Suppressor macrophage treated with lipopolysaccharide for 4 hours (primary cell): ENCODE measurements at places on chromosomes 5 and 9.

GRCh38 chr5:57613741-57614140 is 131.1 kb upstream of the ACTBL2 start:
- DNase-seq, result no peak

GRCh38 chr5:155114655-155115054 is 101.1 kb downstream of the KIF4B start:
- no peak for DNase-seq

- no peak for DNase-seq
Measured at GRCh38 chr5:93582677-93583438, at the start of gene NR2F1. Gene NR2F1 (plus strand): TSS chr5:93583222. CDS start chr5:93585024, 1,802 bp downstream.

DNA sequence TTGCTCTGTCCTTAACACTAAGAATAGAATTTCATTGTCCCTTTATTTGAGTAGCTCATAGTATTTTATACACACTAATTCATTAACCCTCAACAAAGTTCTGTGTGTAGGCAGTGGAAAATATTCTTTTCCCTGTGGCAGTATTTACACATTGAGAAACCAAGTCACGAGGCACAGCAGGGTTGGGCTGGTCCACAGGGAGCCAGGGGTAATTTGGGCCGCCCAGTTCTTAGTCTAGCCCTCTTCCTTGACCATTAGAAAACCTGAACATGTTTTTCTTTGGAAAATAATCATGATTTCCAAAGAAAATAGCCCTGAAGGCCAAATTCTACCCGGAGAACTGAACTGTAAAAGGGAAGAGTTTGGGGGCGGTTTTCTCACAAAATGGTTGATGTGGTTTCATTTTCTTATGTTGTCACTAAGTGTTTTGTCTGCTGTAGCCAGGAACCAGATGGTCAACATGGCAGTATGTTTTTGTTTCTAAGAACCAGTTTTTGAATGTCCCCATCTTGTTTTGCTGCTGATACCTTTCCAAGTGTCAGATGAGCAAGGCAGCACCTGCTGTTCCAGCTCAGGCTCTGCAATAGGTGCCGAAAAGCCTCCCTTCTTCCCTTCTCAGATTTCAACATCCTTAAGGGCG is 29.6 kb downstream of the ARHGEF28 start:
- no peak for DNase-seq

DNA sequence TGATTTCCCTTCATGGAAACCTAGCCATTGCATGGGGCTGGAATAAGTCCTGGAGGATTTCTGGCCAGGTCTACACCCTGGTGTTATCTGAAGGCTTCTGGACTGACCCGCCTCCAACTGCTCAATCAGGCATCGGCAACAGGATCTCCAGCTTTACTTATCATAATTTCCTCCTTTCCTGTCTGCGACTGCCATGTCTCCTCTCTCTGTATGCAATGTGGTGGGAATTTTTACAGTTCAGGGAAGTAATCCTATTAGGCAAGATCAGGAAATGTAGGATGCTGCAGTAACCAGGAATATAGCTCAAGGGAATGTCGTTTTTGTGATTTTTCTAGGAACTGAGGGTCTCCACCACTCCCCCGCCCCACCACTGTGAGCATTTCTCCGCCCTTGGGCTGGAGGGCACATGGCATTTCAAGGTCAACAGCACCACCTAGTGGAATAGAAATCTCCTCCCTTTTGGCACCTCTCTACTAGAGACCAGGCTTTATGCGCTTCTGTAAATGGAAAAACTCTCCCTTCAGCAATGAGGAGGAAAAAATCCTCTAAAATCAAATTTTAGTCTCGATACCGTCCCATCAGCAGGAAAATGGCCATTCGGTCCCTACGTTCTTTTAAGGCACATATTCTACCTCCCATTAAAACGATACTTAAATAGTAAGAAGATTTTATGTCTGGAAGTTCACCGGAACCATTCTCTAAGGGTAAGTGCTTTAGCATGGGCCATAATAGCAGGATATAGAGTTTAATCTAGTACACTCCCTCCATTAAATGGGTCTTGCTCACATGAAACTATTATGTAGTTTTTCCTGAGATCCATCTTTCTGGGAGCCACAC is 93.0 kb downstream of the YTHDC2 start:
- DNase-seq, result peak; percentile 74

DNA sequence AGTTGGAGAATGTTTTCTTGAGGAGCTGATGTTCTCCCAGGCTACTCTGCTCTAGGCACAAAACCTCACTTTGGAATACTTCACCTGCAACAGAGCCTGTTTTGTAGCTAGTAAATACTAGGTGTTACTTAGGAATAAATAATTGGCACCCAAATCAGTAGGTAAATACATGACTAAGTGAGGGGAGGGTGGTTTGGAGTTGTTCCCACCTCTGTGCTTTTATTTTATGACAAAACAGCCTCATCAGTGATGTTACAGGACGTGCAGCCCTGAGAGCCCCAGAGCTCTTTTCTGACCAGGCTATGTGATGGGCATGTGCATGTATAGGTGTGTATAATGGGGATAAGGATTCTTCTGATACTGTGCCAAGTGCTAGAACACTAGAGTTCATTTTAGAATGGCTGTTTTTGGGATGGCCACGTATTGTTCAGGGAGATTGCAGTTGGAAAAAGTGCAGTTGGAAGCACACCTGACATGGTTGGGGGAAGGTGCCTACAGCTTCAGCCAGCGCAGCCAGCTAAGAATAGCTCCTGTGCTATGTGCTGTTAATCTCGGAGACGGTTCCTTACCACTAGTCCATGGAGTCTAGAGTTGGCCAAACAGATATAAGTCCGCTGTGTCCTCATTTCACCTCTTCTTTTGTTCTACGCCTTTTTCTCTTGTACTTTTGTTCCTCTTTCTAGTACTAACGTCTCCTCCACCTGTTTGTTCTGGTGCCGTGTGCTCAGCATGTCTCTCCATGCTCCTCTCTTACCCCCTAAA is 284.7 kb downstream of the FANCC start:
- no peak for DNase-seq

DNA sequence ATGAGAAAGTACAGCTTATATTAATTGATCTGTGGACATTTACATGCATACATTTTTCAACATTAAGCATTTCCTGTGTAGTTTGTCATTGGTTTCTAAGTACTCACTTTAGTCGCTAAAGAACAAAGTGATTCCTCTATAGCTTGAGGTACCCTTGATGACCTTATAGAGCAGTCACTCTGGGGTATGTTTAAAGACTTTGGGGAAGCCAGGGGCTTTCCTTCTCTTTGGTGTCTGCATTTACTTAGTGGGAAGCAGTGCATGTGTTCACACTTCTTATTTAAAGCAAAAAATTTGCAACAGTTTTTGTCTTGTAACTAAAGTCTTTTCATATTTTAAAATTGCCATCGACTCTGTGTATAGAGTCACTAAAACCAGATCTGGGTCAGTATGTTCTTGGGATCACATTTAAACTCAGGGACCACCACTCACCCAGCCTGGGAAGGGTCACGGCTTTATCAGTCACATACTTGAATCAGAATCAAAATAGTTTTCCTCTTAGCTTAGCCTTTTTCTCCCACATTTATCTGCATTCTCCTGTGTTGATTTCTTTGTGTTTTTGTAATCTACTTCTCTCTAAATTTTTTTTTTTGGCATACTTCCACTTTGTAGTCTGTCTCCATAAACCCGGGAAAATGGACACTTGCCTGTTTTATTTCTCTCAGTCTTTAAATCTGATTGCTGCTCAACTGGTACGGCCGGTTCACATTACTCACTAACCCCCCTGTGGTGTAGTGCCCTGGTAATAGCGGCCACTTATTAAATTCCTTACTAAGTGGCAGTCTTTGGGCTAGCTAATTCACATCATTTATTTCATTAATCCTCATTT is 143.9 kb upstream of the FBN2 start:
- no peak for DNase-seq

DNA sequence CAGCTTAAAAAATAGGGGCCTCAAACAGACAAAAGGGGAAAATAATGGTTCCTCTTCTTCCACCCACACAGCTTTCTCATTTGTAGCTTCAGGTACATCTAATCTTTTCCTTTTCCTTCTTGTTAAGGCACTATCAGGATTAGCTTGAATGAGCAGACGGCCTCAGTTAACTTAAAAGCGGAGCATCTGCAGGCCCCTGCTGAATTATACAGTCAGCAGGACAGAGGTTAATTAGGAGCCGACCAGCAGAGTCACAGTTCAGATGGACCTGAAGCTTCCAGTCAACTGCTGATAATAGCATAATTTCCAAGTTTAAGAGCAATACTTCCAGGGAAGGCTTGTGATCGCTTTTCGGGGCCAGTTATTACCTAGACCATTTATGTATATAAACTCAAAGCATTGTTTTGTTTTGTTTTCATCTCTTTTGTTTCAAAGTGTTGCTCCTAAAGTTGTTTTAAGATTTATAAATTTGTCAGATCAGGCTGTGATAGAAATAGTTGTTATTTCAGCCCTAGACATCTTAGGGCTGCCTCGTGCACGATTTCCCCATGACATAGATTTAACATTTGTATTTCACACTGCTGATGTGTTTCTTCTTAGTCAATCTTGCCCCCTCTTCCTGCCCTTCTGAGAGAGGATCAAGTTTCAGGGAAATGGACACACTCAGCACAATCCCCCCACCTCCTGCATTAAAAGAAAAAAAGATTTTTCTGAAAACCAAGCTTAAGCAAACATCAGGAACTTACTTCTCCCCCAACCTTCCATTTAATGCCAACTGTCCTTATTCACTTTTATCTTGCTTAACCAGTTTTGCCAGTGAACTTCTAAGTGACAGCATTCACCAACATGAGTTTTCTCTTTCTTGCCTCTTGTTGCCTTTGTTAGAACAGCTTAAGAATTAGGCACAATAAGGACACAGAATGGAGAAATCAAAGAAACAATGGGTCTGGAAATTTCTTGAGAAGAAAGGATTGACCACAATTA is 449.8 kb downstream of the ARHGEF28 start:
- no peak for DNase-seq

DNA sequence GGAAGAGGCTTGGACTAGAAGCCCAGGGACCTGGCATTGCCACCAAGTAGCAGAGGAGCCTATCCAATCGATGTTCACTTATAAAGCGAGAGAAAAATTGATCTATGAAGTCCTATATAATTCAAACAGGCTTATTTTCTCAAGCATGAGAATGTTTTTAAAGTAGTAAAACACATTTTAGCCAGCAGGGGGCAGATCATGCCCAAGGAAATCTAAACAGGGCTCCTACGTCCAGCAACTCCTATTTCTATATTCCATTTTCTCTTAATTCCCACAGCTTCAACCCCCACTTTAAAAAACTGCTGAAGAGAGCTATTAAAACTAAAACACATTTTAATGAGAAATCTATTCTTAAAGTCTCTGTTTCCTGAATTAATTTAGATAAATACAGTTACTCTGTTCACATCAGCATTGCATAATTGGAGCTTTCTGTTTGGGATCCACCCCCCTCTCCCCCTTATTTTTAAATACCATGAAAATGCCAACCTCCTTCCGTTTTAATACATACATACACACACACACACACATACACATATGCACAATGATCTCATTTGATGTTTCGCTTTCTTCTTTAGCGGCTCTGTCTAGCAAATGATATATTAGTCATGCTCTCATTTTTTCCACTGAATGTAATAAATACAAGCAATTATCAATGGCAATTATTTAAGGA is 144.9 kb downstream of the MYO10 start:
- peak; percentile 73 for DNase-seq

GRCh38 chr9:2317591-2317990 is 302.4 kb downstream of the SMARCA2 start:
- DNase-seq, result no peak

GRCh38 chr9:121227862-121228261 is 26.2 kb upstream of the RAB14 start:
- no peak for DNase-seq

GRCh38 chr5:163645421-163646416 is 140.3 kb downstream of the MAT2B start:
- DNase-seq, result no peak

DNA sequence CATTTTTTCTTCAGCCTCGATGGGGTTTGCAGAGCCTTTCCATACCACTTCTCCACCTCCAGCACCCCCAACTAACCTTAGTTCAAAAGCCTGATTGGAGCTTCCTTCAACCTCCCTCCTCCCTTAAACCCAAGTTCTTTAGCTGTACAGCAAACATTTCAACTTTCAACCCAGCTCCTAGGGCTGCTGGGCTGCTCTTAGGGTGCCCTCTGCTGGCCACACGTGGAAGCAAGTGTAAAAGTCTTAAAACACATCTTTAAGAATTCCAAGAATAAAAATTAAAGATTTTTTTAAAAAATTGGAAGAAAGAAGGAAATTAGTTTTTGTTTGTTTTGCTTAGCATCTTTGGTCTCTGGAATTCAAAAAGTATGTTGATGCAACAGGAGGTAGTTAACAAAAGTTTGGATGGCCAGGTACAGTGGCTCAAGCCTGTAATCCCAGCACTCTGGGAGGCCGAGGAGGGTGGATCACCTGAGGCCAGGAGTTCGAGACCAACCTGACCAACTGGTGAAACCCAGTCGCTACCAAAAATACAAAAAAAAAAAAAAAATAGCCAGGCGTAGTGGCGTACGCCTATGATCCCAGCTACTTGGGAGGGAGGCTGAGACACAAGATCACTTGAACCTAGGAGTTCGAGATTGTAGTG is 15.5 kb upstream of the HSD17B3 start:
- peak; percentile 68 for DNase-seq

GRCh38 chr5:149490599-149491485 is 60.4 kb downstream of the CSNK1A1 start:
- DNase-seq, result no peak

DNA sequence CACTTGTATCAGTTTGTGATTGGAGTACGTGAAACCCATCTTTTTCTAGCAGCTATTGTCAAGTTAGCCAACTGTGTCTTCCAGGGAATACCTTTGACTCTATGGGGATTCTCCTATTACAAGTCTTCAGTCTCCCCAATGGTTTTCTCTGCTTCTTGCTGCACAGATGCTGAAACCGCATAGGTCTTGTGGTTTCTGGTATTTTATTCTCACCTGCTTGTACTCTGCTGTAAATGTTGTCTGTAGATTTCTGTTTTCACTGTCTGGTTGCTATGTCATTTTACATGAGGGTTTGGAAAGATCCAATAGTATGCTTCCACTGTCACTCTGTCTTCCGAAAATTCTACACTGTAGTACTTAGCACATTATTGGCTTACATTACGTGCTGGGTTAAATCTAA is 1196.9 kb upstream of the C9orf72 start:
- DNase-seq, result no peak

- DNase-seq, result no peak
Measured at GRCh38 chr9:137458194-137459151, 661 bp downstream of the NSMF start.

- DNase-seq, result no peak
Measured at GRCh38 chr5:168781941-168782571, 202.9 kb upstream of the PANK3 start.

GRCh38 chr9:113674436-113674835 is 201.7 kb upstream of the ZNF618 start:
- DNase-seq, result no peak

- DNase-seq, result no peak
Measured at GRCh38 chr5:58771796-58772195, 188.9 kb downstream of the RAB3C start.

DNA sequence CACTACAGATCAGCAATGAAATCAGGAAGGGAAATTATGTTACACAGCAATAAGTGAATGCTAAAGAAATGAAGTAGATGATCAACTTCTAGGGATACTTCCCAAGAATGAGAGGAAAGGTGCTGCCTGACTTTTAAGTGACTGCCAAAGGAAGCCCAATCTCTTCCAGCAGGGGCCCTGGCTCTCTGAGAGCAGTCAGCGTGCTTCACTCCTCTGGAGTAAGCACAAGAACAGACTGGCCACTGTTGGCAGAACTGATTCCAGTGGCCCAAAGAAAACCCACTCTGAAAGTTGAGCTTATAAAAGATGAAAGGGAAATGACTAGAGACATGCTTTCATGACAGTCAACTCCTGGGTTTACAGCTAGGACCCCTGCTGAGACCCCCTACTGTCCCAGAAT is 41.8 kb downstream of the MTMR12 start:
- no peak for DNase-seq
